ENCODE measurements at places on chromosomes 4 and X. TPM values are rescaled to one million over a fixed set of nuclear protein-coding genes. Genes with fewer than 3 reads are reported as not detected.

- DNase-seq: no peak
Measured at GRCh38 chrX:86946569-86946968, 571.0 kb upstream of the KLHL4 start.

- DNase-seq: no peak
Measured at GRCh38 chr4:153099391-153100140, 104.7 kb upstream of the TRIM2 start.

DNA sequence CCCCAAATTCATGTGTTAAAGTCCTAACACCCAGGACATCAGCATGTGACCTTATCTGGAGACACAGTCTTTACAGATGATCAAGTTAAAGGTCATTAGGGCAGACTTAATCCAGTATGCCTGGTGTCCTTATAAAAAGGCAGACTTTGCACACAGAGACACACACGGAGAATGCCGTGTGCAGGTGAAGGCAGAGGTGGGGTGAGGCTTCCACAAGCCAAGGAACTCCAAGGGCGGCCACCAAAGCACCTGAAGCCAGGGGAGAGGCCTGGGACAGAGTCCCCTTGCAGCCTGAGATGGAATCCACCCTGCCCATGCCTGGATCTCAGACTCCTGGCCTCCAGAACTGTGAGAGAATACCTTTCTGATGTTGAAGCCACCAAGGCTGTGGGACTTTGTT lies 26.1 kb upstream of the SORCS2 start:
- no peak for DNase-seq

DNA sequence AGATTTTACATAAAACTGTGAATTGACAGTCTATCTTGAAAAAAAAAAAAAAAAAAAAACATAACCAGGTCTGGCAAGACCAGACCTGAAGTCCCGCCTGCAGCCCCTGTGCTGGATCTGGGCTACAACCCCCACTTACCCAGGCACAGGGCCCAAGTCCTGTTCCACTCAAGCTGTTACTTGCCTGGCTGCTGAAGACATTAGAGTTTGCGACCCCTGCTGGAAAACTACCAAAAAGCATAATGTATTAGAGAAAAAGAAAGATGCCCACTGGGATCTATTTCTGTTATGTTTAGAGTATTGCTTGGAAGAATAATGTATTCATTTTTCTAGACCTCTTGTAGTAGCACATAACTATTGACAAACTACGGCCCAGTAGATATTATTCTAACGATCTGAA lies 4.7 kb downstream of the HS3ST1 start:
- peak; percentile 49 for DNase-seq

Gene IL2
- total RNA-seq: 3.2 TPM

Data from naive thymus-derived CD4-positive, alpha-beta T cell (primary cell).